ENCODE measurements at places on chromosomes 7 and 10.

DNA sequence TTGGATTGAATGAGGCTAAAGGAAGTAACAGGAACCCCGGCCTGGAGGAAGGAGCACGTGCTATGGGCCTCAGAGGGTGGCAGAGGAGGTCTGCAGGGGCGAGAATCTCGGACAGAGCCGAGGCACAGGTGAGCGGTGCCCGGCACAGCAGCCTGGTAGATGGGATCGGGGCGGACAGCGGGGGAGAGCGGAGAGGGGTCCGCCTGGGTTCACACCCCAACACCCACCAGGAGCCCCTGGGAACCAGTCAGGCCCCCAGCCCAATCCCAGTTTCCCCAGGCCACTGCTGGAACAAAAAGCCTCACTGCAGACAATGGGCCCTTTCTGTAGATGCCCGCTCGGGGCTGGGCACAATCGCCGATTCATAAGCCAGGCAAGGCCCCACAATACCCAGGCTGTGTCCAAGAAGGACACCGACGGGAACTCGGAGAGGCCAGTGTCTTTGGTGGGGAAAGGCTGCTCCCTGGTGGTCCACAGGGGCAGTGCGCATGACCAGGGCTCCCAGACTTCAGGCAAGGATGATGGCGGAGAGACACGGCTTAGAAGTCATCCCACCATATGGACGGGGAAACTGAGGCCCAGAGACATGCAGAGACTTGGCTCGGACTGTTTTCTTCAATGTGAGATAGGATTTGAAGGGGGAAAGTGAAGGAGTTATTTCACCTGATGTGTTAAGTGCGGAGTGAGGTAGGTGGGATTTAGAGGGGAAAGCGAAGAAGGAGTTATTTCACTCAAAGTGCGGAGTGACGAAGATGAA lies 106.9 kb upstream of the GPR26 start:
- peak; percentile 86 for DNase-seq

- DNase-seq, result no peak
These were observed 102.1 kb downstream of the GAD2 start for GRCh38 chr10:26318672-26319071.

- no peak for DNase-seq
These were observed 30.4 kb upstream of the UCN3 start for GRCh38 chr10:5334196-5334880.

GRCh38 chr7:105487579-105488571 lies 34.2 kb downstream of the PUS7 start:
- DNase-seq, result no peak

- peak; percentile 93 for DNase-seq
These were observed 73.9 kb downstream of the CXCL12 start for GRCh38 chr10:44310762-44311562.

DNA sequence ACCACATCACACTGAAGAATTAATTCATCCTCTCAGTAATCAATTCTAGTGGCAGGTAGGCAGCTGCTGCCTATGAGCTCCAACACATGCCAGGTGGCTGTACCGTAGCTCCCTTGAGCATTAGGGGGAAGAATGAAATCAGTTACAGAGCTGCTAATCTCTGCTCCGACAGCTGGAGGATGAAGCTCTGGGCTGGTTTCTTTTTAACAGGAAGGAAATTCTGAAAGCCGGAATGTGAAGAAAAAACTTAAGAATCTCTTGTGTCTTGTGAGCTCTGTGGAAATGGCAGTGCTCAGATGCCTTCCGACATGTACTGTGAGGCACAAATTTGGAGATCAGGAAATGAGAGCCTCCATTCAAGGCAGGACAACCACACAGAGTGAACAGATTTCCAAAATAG lies 2.8 kb upstream of the AHCYL2 start:
- DNase-seq, result no peak

DNA sequence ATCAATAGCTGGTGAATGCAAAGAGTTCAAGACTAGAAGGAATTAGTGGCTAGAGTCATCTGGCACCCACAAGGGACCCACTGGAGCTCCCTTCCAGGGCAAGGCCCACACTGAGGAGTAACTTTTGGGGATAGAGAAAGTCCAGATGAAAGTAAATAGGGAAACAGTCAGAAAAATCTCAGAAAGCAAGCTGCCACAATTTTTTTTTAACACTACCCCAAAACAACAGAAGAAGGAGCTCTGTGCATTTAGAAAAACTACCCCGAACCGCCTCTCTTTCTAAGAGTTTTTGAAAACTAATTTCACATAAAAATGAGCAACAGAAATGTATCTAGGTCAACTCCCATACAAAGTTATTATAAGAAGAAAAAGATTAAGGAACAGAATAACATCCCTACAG lies 42.2 kb downstream of the AOAH start:
- DNase-seq, result no peak

DNA sequence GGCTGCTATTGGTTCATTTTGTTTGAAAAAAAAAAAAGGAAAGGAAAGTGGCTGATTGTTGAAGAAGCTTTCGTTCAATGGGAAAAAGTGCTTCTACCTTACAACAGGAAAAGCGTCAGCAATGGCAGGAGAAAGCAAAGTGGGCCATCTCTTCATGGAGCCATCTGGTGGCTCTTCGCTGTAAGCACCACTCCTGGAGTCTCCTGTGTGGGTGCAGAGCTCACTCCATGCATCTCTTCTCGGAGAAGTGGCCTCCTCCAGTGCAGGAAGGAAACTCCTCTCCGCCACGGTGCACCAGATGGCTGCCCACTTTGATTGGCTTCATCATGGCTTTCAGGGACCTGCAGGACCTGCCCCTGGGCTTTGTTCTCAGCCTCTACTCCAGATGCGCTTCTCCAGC lies 250.9 kb downstream of the PTEN start:
- DNase-seq, result peak; percentile 73

DNA sequence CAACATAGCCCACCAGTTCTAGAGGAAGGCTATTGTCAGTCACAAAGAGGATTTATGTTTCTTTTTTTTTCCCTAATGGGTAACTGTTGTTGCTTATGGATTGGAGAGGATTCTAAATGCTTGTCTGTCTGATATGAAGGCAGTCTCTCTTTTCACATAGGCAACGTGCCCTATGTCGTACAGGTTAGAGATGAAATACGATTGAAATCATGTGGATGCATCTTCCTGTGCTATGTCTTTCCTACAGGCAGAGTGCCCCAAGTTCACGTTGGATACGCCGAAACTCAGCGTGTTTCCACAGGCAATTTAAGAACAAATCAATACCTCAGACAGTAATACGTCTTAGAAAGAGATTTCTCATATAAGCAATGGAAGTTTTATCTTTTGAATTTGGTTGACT lies 93.8 kb downstream of the CELF2 start:
- no peak for DNase-seq

GRCh38 chr10:86265236-86265894 lies 101.2 kb downstream of the GRID1 start:
- DNase-seq, result peak; percentile 10

- no peak for DNase-seq
These were observed 354.0 kb downstream of the ARL4A start for GRCh38 chr7:13041368-13041988.

DNA sequence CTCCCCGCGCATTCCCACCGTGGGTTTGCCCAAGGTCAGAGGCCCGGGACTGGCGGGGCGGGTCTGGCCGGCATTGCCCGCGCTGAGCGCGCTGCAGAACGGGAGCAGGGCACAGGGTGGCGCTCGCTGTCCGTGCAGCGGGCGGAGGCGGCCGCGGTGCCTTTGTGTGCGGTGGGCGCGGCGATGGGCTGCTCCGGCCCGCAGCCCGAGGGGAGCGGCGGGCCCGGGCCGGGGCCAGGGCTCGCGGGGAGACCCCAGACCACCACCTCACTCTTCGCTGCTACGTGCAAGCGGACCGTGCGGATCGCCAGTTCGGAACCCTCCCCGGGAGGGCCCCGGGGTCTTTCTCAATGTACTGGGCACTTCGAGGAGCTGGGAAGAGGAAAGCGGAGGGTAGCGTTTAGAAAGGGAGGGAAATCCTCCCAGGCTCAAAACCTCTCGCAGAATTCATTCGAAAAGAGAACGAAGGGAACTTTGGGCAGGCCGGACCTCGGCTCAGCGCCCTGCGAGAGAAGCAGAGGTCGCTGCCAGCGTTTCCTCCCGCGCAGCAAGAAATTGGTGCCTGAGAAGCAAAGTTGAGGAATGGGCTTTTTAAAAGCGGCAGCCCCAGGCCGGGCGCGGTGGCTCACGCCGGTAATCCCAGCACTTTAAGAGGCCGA lies 8.5 kb downstream of the SP8 start:
- peak; percentile 83 for DNase-seq

- peak; percentile 79 for DNase-seq
These were observed 182.9 kb downstream of the BMPER start for GRCh38 chr7:34087892-34088891.
